Activated CD4-positive, alpha-beta T cell treated with anti-CD3 and anti-CD28 coated beads, Interleukin-2, Interleukin-4, amounts not matched to agents 100 ng/mL and 50 ng/mL, durations not matched to agents 16 hours and 8 hours (primary cell): ENCODE measurements at places on chromosomes 4 and X.
A peak's percentile ranks its signal among the peaks of the same experiment; 100 is the strongest.

GRCh38 chr4:53531585-53532224 is 59.6 kb downstream of the LNX1 start:
- no peak for DNase-seq

GRCh38 chr4:38856046-38856445 is 571 bp downstream of the TLR6 start:
- no peak for DNase-seq

DNA sequence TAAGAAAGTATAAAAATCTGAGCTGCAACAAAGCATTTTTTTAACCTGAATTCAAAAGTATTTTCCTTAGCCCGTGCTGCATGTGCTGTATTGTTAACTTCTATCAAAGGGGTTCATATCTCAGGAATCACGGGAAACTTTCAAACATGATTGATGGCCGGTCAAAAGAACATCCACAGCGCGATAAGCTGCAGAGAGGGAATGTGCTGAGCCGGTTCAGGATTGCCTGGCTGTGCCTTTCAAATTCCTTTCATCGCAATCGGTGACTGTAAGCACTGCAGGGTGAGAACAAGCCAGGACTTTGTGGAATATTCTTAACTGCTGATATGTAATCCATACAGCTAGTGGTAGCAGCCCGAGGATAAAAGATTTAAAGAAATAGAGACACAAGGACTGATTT is 210.9 kb upstream of the NOCT start:
- no peak for DNase-seq

GRCh38 chr4:57074744-57075143 is 35.4 kb downstream of the IGFBP7 start:
- no peak for DNase-seq

DNA sequence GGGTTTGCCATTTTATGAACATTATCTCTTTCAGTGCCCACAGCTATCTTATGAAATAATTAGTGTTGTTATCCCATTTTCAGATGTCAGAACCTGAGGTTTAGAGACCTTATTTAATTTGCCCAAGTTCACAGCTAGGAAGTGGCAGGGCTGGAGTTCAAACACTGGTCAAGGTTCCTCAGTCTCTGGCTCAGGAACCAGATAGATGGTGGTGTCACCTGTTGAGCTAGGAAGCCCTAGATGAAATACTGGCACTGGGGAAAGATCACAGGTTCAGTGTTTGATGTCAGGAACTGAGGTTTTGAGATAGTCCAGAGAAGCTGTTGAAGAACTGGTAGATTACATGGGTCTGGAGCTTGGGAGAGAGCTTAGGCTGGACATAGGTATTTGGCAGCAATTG is 85.4 kb downstream of the REPS2 start:
- DNase-seq: no peak

DNA sequence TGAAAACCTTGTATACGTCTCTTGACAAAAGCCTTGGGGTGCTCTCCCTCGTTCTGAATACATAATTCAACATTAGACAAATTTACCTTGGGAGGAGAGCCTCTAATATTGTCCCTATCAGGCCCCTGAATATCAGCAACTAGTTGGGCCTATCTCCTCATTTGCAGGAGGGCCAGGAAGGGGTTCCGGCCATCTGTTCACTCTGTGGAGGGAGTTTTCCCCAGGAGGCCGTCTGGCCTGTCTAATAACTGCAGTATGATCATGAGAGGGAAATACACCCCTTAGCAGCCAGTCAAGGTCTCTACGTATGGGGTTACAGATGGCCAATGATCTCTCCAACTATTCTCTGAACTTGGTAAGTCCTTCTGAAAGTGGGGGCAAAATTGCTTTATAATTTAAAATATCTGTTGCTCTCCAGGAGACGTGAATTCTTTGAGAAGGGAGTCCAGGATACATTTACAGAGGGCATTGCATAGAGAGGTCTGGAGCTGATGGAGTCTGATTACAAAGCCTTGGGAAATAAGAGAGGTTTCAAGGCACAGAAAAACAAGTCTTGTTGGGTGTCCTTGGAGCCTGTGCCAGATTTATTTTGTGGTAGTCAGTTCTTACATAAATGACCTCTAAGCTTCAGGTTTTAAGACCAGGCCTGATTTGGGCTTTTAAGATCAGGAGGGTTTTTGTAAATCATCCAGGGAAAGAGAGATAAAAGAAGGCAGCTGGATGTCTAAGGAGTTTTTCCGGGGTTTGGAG is 48.2 kb upstream of the UXT start:
- DNase-seq: no peak

- DNase-seq: no peak
These were observed 263.3 kb upstream of the MAGEB2 start for GRCh38 chrX:29952016-29952415.

DNA sequence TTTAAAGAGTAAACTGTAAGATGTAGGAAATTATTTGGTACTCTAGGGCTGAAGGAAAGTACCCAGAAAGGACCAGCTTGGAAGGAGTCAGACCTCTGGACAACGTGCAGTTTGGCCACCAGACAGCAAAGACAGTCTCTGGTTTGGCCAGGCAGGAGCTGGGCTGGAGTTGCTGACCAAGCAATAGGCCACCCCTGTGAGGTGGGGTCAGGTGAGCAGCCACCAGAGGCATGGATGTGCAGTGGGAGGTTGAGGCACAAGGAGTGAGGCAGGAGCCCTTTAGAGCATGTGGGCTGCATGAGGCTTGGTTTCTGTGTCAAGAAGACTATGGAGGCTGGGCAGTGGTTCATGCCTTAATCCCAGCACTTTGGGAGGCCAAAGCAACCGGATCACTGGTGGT is 17.7 kb upstream of the MRFAP1 start:
- DNase-seq: no peak

- DNase-seq: no peak
These were observed 154.2 kb upstream of the TBL1X start for GRCh38 chrX:9310616-9311015.

DNA sequence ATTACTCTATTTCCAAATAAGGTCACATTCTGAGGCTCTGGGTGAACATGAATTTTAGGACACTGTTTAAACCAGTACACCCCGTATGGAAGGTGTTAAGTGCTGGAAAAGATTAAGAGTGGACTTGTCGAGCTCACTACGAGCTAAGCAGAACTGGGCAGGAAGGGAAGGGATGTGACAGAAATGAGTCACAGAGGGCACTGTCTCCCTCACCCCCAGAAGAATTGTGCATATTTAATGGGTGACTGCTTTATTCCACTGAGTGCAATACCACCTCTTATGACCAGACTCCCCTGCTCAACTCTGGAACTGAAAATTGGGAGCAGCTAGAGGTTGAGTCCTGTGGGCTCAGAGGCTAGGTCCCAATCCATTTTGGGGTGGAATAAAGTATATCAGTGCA is 187.4 kb upstream of the RPS6KA3 start:
- peak; percentile 17 for DNase-seq

DNA sequence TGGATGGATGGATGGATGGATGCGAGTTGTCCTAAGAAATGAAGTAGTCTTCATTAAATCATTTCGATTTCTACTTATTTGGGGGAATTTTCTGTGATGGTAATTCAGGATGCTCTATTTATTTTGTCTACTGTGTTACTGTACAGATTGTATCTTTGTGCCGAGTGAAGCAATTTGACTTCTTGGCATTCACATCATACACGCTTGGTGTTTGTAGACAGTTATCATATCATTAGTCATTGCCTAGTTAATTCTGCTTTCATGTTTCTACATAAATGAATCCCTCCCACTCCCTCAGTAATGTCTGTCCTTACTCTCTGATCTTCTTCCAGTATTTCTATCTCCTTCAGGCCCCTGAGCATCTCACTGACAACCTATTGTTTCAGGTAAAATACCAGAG is 64.0 kb downstream of the RASGEF1B start:
- no peak for DNase-seq

- no peak for DNase-seq
These were observed 13.9 kb downstream of the TMEM165 start for GRCh38 chr4:55409468-55410171.

DNA sequence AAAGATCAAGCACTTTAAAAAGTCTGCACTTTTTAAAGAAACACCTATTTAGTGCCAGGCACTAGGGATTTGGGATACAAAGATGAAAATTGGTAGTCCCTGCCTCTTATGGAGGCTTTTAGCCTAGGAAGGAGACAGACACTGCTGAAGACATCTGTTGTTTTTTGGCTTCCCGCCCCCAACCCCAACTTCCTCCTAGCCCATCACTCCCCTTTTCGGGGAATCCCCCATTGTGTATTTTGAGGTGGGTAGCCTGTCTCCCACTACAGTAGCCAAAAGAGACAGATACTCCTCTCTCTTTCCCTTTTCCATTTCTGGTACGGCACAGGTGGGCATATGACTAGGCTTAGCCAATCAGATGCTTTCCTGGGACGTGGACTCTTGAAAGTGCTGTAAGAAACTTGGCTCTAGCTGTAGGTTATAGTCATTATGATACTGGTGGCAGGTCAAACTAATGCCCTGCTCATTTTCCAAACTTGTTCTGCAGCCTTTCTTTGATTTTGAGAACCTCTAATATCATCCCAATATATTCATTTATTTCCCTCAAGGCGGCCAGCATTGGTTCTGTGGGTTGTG is 194.6 kb upstream of the RBPJ start:
- DNase-seq: no peak

DNA sequence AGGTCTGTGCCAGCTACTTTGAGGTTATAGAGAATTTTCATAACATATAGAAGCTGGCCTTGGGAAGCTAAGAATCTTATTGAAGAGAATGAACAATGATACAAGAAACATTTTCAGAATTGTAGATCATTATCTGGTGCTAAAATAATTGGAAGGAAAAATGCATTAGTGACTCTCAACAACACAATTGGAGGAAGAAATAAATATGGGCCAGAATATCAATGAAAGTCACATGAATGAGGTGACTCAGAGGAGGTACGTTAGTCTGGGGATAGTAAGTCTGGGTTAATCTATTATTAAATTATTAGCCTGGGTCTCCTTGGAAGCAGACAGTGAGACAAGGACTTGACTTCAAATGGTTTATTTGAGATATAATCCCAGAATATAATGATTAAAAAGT is 529.3 kb upstream of the SLIT2 start:
- DNase-seq: no peak

DNA sequence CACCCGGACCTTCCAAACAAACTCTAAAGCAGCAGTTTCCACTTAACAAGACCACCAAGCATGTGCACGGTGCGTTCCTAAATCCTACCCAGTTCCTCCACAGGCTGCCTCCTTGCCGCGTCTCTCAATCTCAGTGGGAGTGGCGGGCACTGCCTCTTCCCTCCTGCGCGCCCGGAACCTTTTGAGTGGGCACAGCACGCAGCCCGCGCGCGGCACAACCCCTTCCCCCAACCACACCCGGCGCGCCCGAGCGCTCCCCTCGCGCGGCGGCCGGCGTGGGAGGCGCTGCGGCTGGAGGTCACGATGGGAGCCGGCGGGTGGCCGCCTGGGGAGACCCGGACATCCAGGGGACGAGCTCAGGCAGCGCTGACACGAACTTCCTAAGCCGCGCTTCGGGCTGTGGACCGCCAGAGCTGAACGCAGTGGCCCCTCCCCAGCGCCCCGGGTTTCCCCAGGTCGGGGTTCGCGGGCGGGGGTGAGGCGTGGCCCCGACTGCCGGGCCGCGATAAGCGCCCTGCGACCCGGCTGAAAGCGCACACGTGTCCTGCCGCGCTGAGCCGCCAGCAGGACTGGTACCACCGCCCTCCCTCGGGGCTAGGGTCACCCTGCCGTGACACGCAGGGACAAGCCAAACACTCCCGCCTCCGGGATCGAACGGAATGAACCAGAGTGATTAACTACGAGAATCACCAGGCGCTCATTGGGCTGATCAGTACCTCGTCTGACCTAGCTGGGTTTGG is at the start of gene ABCG2:
Gene ABCG2, minus strand, starts transcription at position 151 of the 740 bp plus-strand sequence. CDS start 18,644 bp downstream, outside the sequence.
- peak; percentile 34 for DNase-seq

- peak; percentile 16 for DNase-seq
These were observed 72.3 kb upstream of the TNMD start for GRCh38 chrX:100512471-100512870.

GRCh38 chrX:110987292-110987691 is 108.7 kb upstream of the PAK3 start:
- no peak for DNase-seq

GRCh38 chrX:1453951-1454785 is 1.5 kb upstream of the ASMTL start:
- DNase-seq: peak; percentile 90

DNA sequence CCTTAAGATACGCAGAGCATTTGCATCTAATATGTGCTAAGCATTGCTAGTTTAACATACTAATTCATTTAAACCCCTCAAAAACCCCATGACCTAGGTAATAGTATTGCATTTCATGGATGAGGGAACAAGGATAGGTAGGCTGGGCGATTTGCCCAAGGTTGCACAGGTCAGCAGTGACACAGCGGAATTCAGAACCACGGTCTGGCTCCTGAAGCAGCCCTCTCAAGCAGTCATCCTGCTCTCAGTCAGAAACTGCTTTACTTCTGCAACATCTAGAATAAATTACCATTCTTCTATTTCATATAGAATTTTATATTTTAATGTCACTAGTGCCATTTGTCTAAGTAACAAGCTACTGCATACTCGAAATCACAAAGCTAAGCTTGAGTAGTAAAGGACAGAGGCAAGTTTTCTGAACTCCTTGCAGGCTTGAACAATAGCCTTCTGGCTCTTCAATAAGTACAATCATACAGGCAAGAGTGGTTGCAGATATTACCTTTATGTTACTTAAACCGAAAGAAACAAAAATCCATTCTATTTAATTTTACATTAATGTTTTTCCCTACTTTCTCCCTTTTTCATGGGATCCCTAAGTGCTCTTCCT is 555 bp upstream of the SPP1 start:
- DNase-seq: no peak

GRCh38 chrX:25275159-25275558 is 259.4 kb upstream of the ARX start:
- no peak for DNase-seq

DNA sequence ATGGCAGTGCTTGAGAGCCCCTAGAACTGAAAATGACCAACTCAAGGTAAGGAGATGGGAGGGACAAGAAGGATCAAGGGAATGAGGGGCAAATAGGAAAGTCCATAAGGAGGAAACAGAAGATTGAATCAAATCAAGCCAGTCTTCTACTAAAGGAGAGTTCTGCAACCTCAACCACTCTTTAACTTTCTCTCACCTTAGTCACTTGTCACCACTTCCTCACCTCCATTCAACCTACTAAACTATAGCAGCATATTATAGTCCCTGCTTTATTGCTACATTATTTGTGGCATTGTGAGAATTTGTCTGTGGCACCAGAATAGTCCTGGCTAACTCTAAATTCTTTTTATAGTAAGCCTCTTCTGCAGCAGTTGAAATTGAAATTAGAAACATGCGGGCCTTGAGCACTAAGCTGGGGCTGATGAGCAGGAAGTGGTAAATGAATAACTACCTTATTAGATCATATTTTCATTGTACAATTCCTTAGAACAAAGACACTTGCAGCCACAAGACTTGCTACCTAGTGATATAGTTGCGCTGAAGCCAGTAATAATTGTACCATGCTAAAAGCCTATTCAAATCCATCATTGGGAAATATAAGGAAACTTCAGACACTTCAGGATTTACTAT is 336.9 kb downstream of the ZNF674 start:
- no peak for DNase-seq

- no peak for DNase-seq
These were observed 1350.0 kb downstream of the ADGRL3 start for GRCh38 chr4:62550121-62550520.

DNA sequence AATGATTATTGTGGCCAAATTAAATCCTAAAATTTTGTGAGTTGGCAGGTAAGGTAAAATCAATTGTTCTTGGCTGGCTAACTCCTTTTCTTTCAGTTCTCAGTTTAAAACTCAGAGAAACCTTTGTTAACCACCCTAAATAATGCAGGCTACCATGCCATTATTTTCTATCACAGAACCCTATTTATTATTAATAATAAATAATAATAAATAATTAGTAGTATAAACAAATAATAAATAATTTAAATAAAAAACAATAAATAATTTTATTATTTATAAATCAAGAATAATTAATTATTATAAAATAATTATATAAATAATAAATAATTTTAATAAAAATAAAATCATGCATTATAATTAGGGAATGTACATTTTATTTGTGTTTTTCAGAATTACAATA is 390.3 kb downstream of the ARHGAP24 start:
- DNase-seq: no peak
